Kidney (tissue), 22 donors: ENCODE measurements at places on chromosomes 3 and 15. TPM values are rescaled to one million over a fixed set of nuclear protein-coding genes. Genes with fewer than 3 reads are reported as not detected.

DNA sequence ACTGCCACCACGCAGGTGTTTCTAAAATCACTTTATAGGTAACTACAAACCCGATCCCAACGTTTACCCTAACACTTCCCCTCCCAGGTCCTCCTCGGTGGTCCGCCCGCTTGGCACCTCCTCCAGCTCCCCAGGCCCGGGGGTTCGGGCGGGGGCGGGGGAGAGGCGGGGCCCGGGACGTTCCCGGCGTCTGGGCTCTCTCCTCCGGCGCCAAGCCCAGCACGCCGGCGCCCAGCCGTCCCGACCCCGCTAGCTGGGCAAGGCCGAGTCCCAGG is 562 bp downstream of the CGGBP1 start:
- H3K4me1 ChIP-seq, result no peaks in the 10 kb centered on the region
- H3K36me3 ChIP-seq, result peaks cover 13% of the 10 kb centered on the region
- H3K27ac ChIP-seq, result peak overlapping the region; percentile 96
- H3K4me3 ChIP-seq, result peak overlapping the region; percentile 96

GRCh38 chr3:65238652-65239051 is 550.9 kb upstream of the ADAMTS9 start:
- H3K27ac ChIP-seq, result no peak overlapping the region
- no peak for DNase-seq
- no peaks in the 10 kb centered on the region for H3K36me3 ChIP-seq
- no peaks in the 10 kb centered on the region for H3K27me3 ChIP-seq
- H3K4me3 ChIP-seq, result no peak overlapping the region

DNA sequence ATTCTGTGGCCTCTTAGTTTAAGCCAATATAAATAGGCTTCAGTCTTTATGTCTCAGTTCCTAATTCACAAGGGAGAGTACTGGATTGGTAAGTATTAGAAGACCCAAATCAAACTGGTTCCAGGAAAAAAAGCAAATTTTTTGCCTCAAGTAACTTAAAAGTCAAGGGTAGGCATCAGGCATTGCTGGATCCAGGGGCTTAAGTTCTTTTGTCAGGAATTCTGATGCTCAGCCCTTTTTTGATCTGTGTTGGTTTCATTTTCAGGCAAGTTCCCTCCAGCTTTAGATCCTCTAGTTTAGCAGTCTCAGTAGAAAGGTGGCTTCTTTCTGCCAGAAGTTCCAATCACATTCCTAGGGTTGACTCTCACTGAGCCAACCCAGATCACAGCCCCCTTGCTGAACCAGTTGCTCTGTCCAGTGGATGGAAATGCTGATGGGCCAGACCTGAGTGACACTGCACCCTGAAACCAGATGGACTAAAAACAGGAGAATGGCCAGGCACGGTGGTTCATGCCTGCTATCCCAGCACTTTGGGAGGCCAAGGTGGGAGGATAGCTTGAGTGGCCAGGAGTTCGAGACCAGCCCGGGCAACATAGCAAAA is 253.5 kb downstream of the SHQ1 start:
- DNase-seq, result no peak
- H3K27me3 ChIP-seq, result no peaks in the 10 kb centered on the region
- no peak overlapping the region for H3K4me3 ChIP-seq
- H3K36me3 ChIP-seq, result no peaks in the 10 kb centered on the region

GRCh38 chr3:139629033-139629432 is 48.7 kb downstream of the NMNAT3 start:
- H3K27me3 ChIP-seq, result no peaks in the 10 kb centered on the region
- no peak overlapping the region for H3K27ac ChIP-seq
- H3K4me1 ChIP-seq, result no peaks in the 10 kb centered on the region

DNA sequence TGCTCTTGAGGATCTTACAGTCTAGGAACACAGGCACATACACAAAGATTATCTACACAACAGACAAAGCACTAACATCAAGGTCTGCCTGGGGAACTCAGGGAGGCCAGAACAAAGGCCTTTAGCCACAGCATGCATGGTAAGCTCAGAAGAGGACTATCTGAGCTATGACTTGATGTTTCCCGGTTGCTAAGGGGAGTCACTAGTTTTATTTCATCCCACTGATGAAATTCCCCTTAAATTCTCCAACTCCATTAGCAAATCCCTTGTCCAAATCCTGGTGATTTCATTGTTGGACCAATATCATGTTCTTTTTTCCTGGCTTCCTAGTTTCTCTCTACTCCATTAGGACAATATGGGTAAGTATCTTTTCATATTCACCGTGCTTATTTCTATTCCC is 23.3 kb downstream of the FBN1 start:
- H3K4me1 ChIP-seq, result peaks cover 3% of the 10 kb centered on the region
- no peak for DNase-seq

GRCh38 chr3:36372534-36372935 is 7.8 kb upstream of the STAC start:
- no peaks in the 10 kb centered on the region for H3K27me3 ChIP-seq
- no peaks in the 10 kb centered on the region for H3K4me1 ChIP-seq
- H3K36me3 ChIP-seq, result no peaks in the 10 kb centered on the region
- no peak overlapping the region for H3K27ac ChIP-seq
- H3K4me3 ChIP-seq, result no peak overlapping the region

DNA sequence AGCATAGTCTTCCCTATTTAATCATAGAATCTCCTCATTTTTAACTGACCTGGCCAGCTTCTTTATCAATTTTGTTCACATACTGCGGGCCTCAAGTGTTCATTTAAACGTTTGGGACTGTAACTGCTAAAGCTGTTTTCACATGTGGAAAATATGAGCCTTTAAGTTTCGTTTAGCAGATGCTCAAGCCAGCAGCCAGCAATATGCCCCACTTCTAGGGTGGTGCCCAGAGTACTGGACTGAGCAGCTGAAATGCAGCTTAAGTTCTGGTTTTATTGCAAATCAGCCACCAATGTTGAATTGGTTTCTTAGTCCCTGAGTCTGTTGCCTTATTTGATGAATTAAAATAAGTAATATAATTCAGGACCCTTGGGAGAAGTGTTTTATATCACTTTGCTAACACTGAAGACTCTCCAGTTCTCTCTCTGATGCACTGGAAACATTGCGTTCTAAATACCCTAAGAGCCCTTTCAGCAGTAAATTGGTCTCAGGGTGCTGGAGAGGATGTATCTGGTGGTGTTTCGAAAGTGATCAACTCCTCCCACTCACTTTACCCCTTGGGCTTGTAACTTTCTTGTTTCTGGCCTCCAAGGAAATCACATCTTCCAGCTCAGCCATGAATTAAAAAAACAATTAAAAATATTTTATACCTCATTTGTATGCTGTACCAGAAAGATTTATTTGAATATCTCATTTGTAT is 61.7 kb downstream of the B3GALNT1 start:
- no peak overlapping the region for H3K27ac ChIP-seq
- peaks cover 8% of the 10 kb centered on the region for H3K4me1 ChIP-seq
- DNase-seq, result no peak
- H3K27me3 ChIP-seq, result no peaks in the 10 kb centered on the region
- no peak overlapping the region for H3K4me3 ChIP-seq

DNA sequence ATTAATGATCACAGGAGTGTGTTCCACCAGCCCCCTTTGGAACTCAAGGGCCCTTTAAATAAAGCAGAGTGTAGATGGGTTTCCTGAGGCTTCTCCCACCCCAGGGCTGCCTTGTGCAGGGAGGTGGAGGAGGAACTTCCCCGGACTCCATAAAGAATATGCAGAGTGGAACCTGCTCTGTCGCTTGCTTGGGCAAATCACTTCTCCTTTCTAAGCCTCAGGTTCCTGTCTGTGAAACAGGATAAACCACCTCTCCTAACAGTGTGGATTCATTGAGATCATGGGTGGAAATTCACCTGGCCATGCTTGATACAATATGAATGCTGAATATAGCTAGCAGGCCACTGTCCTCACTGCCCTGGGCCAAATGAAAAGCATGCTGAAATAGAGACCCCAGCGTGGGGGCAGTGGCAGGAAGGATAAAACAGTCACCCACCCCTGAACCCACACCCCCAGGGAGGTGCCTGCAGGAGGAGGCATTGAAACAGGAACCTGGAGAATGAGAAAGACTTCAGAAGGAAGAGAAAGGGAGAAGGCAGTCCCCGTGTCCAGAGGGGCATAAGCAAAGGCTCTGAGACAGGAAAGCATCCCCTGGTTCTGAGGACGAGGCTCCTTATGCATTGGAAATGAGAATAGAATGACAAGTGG is 41.1 kb upstream of the CHRNB4 start:
- H3K36me3 ChIP-seq, result no peaks in the 10 kb centered on the region
- H3K4me3 ChIP-seq, result no peak overlapping the region
- no peak for DNase-seq
- H3K4me1 ChIP-seq, result no peaks in the 10 kb centered on the region
- no peaks in the 10 kb centered on the region for H3K27me3 ChIP-seq
- H3K27ac ChIP-seq, result no peak overlapping the region

DNA sequence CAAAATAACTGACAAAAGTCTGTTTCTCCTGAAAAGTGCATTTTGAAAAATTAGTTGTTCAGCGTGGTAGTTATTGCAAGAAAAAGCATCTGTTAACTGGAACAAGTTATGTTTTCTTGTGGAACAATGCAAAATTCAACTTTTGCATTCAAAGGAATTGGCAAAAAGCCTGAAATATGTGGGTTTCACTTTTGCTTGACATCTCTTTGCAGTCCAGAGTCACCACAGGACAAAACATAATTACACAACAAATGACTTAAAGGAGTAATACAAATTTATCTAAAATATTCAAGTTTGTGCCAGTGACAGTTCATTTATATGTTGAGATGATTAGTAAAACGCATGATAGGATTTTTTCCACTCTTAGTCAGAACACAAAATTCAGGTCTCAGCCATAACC is 96.3 kb upstream of the P2RY1 start:
- H3K27ac ChIP-seq, result no peak overlapping the region
- no peak for DNase-seq
- no peaks in the 10 kb centered on the region for H3K4me1 ChIP-seq

DNA sequence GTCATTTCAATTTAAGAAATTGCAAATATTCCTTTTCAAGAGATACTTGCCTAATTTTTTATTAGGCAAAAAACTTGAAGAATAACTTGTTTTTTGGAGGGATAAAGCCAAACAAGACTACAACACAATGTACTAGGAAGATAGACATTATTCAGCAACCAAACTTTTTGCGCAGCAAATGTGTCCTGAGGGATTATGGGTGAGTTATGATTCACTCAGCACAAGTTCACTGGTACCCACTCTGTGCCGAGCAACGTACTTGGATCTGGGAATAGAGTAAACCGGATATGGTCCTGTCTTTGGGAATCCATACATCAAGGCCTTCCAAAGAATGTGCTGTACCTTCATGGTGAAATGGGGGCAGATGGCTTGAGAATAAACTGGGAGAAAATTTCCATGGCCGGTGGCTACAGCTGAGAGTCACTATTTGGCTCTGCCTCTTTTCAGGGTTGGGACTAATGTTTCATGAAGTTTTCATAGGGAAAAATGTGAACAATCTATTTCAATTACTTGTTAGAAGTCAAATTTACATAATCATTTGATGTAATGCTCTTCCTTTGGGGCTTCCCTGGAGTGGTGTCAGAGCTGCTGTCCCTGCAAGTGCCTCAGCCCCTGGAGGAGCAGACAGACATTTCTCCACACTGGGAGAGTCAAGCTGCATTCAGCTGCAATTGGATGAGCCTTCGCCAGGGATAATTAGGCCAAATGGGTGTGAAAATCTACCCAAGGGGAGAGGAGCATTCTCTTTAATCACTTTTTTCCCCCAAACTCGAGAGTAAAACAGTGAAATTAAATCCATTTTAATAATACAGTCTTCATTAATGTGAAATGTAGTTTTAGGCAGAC is 315.2 kb downstream of the CLSTN2 start:
- H3K36me3 ChIP-seq, result no peaks in the 10 kb centered on the region
- no peaks in the 10 kb centered on the region for H3K4me1 ChIP-seq
- DNase-seq, result no peak
- H3K27ac ChIP-seq, result no peak overlapping the region
- no peak overlapping the region for H3K4me3 ChIP-seq
- no peaks in the 10 kb centered on the region for H3K27me3 ChIP-seq

DNA sequence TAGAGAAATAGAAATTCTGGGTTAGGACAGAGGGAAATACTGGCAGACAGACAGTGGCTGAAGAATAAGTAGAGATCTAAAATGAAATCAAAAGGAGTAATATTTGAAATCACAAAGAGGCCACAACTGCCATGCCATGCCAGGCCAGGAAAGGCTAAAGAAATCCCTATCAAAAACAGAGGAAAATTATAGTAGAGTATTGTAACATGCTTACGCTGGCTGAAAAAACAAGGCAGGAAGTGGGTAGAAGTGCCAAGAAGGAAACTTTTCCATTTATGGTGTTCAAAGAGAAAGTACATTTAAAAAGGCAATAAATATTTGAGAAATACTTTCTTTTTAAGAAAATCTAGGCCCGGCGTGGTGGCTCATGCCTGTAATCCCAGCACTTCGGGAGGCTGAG is 415.7 kb downstream of the PLCL2 start:
- no peaks in the 10 kb centered on the region for H3K36me3 ChIP-seq

GRCh38 chr3:67048715-67049074 is 50.6 kb downstream of the KBTBD8 start:
- H3K4me1 ChIP-seq, result no peaks in the 10 kb centered on the region
- no peak overlapping the region for H3K27ac ChIP-seq
- no peaks in the 10 kb centered on the region for H3K36me3 ChIP-seq
- no peak overlapping the region for H3K4me3 ChIP-seq

DNA sequence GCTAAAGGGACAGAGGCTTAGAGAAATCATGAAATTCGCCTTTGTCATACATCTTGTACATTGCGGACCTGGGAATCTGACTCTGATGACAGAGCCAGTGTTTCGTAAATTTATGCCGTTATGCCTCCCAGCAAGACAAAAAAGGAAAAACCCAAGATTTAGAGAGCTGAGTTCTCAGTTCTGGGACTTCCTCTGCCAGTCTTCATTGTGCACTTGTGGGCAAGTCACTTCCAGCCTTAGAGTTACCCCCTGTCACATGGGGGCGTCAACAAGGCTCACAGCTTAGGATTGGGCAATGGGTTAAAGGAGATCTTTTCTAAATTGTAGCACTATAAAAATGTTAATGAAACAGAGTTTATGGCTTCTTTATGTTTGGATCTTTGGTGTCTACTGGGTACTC is 41.9 kb upstream of the MITF start:
- DNase-seq, result no peak
- H3K27me3 ChIP-seq, result no peaks in the 10 kb centered on the region
- no peaks in the 10 kb centered on the region for H3K36me3 ChIP-seq
- no peak overlapping the region for H3K4me3 ChIP-seq
- no peaks in the 10 kb centered on the region for H3K4me1 ChIP-seq
- no peak overlapping the region for H3K27ac ChIP-seq

DNA sequence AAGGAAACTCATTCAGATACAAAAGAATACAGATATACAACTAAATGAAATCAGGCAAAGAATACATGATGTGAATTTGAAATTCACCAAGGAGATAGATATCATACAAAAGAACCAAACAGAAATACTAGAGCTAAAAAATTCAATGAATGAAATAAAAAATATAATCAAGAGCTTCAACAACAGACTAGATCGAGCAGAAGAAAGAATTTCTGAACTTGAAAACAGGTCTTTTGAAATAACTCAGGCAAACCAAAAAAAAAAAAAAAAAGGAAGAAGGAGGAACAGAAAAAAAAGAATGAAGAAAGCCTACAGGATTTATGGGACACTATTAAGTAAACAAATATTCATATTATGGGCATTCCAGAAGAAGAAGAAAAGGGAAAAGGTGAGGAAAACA is 137.8 kb downstream of the DMXL2 start:
- H3K4me1 ChIP-seq, result no peaks in the 10 kb centered on the region
- no peak overlapping the region for H3K27ac ChIP-seq
- H3K36me3 ChIP-seq, result peaks cover 17% of the 10 kb centered on the region

Gene TM4SF4
- 0.94 TPM for total RNA-seq

Gene RARRES1
- 94.0 TPM for total RNA-seq

Gene IL12A
- 0.22 TPM for total RNA-seq

Gene DNAJA4
- total RNA-seq, result 31.1 TPM

Gene CELF6
- 3.5 TPM for total RNA-seq

Gene PRTG
- total RNA-seq, result 6.4 TPM

Gene TNFSF10
- total RNA-seq, result 277 TPM

Gene CPN2
- total RNA-seq, result 0.72 TPM

Gene C3orf49
- total RNA-seq, result not detected

Gene GCHFR
- total RNA-seq, result 15.4 TPM

Gene TMC3
- not detected for total RNA-seq
